Spinal cord (tissue), 10 donors: ENCODE measurements at places on chromosomes 4 and X. TPM values are rescaled to one million over a fixed set of nuclear protein-coding genes. Genes with fewer than 3 reads are reported as not detected.

DNA sequence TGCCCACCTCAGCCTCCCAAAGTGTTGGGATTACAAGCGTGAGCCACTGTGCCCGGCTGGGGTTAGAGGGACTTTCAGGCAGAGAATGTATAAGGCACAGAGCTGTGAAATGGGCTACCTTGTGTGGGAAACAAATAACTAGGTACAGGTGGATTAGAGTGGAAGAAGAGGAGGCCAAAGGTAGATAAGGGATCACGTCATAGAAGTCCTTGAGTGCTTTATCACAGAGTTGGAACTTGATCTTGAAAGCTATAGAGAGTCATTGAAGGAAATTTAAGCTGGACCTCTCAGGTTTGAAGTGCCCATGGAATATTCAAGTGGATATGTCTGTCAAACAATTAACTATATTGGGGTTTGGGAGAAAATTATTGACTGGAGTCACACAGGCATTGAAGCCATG, 8.4 kb downstream of the N4BP2 start:
- H3K4me3 ChIP-seq: no peak overlapping the region
- no peak overlapping the region for H3K27ac ChIP-seq
- no peaks in the 10 kb centered on the region for H3K27me3 ChIP-seq
- peaks cover 21% of the 10 kb centered on the region for H3K36me3 ChIP-seq
- H3K4me1 ChIP-seq: no peaks in the 10 kb centered on the region

GABRG1 gene
- total RNA-seq: 26.6 TPM

GRCh38 chrX:132025041-132025440, 1.9 kb downstream of the STK26 start:
- H3K27ac ChIP-seq: no peak overlapping the region
- peaks cover 43% of the 10 kb centered on the region for H3K27me3 ChIP-seq
- no peak overlapping the region for H3K4me3 ChIP-seq
- no peaks in the 10 kb centered on the region for H3K36me3 ChIP-seq
- DNase-seq: no peak

DNA sequence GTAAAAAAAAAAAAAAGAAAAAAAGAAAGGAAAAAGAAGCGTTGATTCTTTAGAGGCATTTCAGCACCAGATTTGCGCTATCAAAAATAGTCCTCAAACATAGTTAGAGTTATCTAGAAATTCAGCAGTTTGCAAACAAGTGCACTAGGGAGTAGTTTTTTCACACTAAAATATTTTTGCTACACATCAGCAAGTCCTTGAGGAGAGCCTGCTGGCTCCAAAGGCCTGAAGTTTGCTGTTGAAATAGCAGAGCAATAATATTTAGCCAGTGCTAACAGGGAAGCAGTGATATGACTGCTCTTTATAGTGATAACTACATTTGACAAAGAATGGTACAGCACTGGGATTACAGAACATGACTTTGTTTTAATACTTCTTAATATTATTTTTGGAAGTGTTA, 472.2 kb downstream of the PCDH7 start:
- H3K4me1 ChIP-seq: no peaks in the 10 kb centered on the region
- H3K27ac ChIP-seq: no peak overlapping the region
- DNase-seq: no peak
- H3K4me3 ChIP-seq: no peak overlapping the region
- H3K27me3 ChIP-seq: no peaks in the 10 kb centered on the region
- no peaks in the 10 kb centered on the region for H3K36me3 ChIP-seq

- no peaks in the 10 kb centered on the region for H3K4me1 ChIP-seq
- no peak for DNase-seq
- no peak overlapping the region for H3K4me3 ChIP-seq
- no peaks in the 10 kb centered on the region for H3K27me3 ChIP-seq
- no peak overlapping the region for H3K27ac ChIP-seq
Measured at GRCh38 chr4:121688701-121689100, 8.1 kb downstream of the ANXA5 start.

CC2D2A gene
- 25.6 TPM for total RNA-seq

DNA sequence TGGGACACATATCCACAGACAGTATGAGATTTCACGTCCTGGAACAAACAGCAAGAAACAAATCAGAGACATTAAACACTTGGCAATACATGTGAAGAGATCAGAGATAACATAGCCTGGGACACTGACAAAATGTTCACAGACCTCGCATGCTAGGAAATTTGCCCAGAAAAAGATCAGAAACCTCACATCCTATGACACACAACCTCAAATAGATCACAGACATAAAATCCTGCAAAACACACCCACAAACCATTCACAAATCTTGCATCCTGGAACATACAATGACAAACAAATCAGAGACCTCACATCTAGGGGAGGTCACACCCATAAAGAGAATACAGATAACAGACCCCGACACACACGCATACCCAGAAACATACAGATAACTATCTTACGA, 18.0 kb downstream of the SUV39H1 start:
- H3K27ac ChIP-seq: no peak overlapping the region
- H3K4me1 ChIP-seq: no peaks in the 10 kb centered on the region
- no peak overlapping the region for H3K4me3 ChIP-seq

DNA sequence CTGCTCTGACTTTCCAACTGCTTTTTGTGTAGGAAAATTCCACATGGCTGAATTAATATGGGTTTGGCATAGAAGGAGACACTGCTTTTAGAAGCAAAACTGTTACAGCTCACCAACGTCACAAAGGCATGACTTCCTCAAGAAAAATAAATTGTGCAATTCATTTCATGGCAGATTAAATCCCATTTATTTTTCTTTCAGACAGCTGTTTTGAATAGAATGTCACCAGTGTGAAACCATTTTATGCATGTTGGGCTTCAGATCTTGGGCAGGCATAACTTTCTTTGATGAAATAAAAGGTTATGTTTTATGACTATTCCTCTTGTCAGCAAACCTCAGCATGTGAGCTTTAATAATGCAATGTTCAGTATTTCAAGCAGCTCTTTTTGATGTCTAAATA, 542.8 kb downstream of the GALNTL6 start:
- H3K27me3 ChIP-seq: no peaks in the 10 kb centered on the region
- H3K4me3 ChIP-seq: no peak overlapping the region
- H3K36me3 ChIP-seq: no peaks in the 10 kb centered on the region
- no peaks in the 10 kb centered on the region for H3K4me1 ChIP-seq
- H3K27ac ChIP-seq: no peak overlapping the region

- H3K4me1 ChIP-seq: peaks cover 31% of the 10 kb centered on the region
- H3K27me3 ChIP-seq: peaks cover 2% of the 10 kb centered on the region
- H3K4me3 ChIP-seq: no peak overlapping the region
Measured at GRCh38 chr4:151675411-151675971, 85.3 kb downstream of the GATB start.

DNA sequence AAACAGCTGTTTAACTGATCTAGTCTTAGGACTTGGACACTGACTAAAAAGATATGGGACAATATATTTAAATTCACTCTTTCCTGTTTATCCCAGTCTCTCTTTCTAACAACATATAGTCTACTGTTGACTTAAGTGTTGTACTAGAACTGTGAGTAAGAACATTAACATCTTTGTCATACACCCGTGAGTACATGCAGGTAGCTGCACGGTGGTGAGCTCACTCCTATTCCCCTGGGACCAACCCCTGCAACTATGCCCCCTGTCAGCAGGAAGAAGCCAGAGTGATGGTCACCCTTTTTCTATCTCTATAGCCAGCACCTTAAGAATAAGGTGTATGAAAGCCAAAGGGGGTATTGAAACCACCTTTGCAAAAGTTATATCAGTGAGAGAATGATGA, 17.6 kb downstream of the TBL1X start:
- H3K4me3 ChIP-seq: no peak overlapping the region
- H3K27ac ChIP-seq: no peak overlapping the region
- DNase-seq: no peak
- no peaks in the 10 kb centered on the region for H3K27me3 ChIP-seq
- no peaks in the 10 kb centered on the region for H3K4me1 ChIP-seq

- no peak overlapping the region for H3K4me3 ChIP-seq
- no peaks in the 10 kb centered on the region for H3K36me3 ChIP-seq
- no peaks in the 10 kb centered on the region for H3K27me3 ChIP-seq
- H3K27ac ChIP-seq: no peak overlapping the region
Measured at GRCh38 chrX:18687856-18688495, 16.1 kb upstream of the RS1 start.

- DNase-seq: no peak
- no peaks in the 10 kb centered on the region for H3K36me3 ChIP-seq
- no peaks in the 10 kb centered on the region for H3K27me3 ChIP-seq
- no peak overlapping the region for H3K27ac ChIP-seq
- H3K4me3 ChIP-seq: no peak overlapping the region
Measured at GRCh38 chr4:163624727-163625126, 130.2 kb downstream of the TMA16 start.

DNA sequence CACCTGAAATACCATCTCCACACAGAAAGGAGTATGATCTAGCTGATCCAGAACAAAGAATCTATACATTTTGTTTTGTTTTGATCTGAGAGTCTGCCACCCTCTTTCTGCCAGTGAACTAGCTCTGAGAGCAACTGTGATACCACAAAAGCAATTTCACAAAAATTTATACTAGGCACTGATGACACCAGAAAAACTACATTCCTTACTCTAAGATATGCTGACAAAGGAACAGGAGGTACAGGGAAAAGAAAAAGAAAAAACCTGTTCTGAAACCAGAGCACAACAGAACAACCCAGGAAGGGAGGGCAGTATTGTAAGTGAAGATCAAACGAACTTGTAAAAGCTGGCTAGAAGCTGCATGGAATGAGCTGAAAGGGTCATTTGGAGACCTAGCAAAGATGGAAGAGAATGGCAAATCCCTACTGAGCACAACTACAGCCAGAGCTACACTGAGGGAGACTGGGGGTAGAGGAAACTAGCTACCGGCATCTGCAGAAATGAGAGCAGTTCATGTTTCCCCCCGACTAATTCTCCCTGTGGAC, 31.9 kb downstream of the AMOT start:
- H3K36me3 ChIP-seq: no peaks in the 10 kb centered on the region
- DNase-seq: no peak
- no peak overlapping the region for H3K4me3 ChIP-seq
- no peak overlapping the region for H3K27ac ChIP-seq

DNA sequence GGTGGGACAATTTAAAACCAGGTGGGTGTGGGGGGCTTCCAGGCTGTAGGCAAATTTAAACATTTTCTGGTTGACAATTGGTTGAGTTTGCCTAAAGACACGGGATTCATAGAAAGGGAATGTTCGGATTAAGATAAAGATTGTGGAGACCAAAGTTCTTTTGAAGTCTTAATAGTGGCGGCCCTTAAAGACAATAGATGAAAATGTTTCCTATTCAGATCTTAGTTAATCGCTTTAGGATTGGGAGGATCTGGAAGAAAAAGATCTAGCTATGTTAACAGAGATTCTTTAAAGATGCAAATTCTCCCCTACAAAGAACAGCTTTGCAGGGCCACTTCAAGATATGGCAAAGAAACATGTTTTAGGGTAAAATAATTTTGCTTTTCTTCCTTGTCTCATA, 4.8 kb downstream of the CNGA1 start:
- H3K27ac ChIP-seq: no peak overlapping the region
- DNase-seq: no peak
- no peaks in the 10 kb centered on the region for H3K36me3 ChIP-seq
- H3K27me3 ChIP-seq: peaks cover 1% of the 10 kb centered on the region
- H3K4me1 ChIP-seq: peaks cover 7% of the 10 kb centered on the region

GRCh38 chrX:135383249-135383648, 38.5 kb upstream of the SMIM10L2A start:
- H3K4me1 ChIP-seq: no peaks in the 10 kb centered on the region
- no peaks in the 10 kb centered on the region for H3K27me3 ChIP-seq
- no peaks in the 10 kb centered on the region for H3K36me3 ChIP-seq
- H3K27ac ChIP-seq: no peak overlapping the region

CSAG3 gene
- not detected for total RNA-seq

- H3K27me3 ChIP-seq: no peaks in the 10 kb centered on the region
- DNase-seq: no peak
- no peaks in the 10 kb centered on the region for H3K36me3 ChIP-seq
- no peak overlapping the region for H3K27ac ChIP-seq
- no peak overlapping the region for H3K4me3 ChIP-seq
Measured at GRCh38 chrX:769796-770195, 139.2 kb downstream of the SHOX start.

DNA sequence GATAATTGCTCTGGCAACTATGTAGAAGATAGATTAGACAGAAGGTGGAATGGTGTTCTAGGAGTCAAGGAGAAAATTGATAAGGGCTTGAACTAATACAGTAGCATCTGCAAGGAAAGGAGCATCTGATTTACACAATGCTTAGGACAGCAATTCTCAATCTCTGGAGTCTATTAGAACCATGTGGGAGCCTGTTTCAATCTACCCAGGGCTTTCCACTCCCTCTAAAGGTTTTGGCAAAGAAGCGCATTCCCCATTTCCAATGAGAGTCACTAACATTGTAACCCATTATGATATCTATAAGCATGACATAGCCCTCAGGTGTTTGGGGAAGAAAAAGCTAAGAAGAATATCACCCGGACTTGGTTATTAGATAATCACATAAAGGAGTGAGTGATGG, 168.2 kb downstream of the COL25A1 start:
- no peak overlapping the region for H3K27ac ChIP-seq
- H3K4me1 ChIP-seq: no peaks in the 10 kb centered on the region
- DNase-seq: no peak
- H3K27me3 ChIP-seq: no peaks in the 10 kb centered on the region
- no peaks in the 10 kb centered on the region for H3K36me3 ChIP-seq
- no peak overlapping the region for H3K4me3 ChIP-seq

LARP1B gene
- 34.9 TPM for total RNA-seq

DNA sequence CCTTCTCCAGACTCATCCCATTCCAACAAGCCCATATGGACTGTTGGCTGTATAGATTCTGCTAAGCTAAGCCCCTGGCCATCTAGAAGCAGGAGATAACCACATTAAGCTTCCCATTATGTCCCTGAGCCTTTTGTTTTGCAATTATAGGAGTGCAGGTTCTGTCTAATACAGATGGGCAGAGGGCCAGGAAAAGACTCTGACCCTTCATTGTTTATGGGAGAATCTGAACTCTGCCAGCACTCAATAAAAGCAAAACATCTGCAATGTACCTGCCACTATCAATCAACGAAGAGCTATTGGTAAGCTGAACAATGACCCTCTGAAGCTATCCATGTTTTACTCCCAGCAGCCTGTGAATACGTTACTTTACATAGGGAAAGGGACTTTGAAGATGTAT, 207.3 kb upstream of the CLNK start:
- no peaks in the 10 kb centered on the region for H3K4me1 ChIP-seq
- no peak overlapping the region for H3K27ac ChIP-seq
- H3K4me3 ChIP-seq: no peak overlapping the region
- H3K36me3 ChIP-seq: no peaks in the 10 kb centered on the region
- no peaks in the 10 kb centered on the region for H3K27me3 ChIP-seq
- no peak for DNase-seq
